EH (cell line): ENCODE measurements at places on chromosomes 4 and X.

DNA sequence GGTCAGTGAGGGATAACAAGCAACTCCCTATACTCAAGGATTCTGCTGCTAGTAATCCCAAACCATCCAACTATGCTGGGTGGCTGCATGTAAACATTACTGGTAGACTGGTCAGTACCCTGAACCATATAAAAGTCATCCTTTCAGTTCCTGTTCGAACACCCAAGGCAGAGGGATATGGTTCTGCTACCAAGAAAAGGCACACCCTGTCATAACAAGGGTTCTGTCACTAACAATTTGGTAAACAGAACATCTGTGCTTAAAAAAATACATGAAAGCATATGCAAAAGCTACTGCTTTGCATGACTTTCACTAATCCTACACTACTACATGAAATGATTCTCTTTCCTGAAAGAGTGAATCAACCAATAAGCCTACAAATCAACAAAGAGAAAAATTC, 76.8 kb upstream of the MCF2 start:
- no peak for DNase-seq

- no peak for DNase-seq
These were observed 143.8 kb downstream of the FBXW7 start for GRCh38 chr4:152392079-152392478.

DNA sequence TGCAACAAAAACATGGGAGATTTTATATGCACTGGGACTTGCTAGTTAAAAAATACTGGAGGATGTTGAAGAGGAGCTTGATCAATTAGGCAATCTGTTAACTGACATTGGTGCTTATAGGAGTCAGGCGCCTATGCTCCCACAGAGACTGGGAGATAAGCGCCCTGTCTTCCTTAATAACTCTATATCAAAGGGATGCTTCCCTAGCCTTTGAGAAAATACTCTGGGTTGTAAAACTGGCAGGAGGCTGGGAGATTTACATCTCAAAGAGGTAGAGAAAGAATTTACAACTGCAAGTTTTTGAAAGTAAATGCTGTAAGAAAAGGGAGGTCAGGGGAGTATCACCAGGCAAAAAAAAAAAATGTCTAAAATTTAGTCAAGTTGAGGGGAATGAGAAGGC, 325.4 kb downstream of the PCDH10 start:
- DNase-seq, result no peak

DNA sequence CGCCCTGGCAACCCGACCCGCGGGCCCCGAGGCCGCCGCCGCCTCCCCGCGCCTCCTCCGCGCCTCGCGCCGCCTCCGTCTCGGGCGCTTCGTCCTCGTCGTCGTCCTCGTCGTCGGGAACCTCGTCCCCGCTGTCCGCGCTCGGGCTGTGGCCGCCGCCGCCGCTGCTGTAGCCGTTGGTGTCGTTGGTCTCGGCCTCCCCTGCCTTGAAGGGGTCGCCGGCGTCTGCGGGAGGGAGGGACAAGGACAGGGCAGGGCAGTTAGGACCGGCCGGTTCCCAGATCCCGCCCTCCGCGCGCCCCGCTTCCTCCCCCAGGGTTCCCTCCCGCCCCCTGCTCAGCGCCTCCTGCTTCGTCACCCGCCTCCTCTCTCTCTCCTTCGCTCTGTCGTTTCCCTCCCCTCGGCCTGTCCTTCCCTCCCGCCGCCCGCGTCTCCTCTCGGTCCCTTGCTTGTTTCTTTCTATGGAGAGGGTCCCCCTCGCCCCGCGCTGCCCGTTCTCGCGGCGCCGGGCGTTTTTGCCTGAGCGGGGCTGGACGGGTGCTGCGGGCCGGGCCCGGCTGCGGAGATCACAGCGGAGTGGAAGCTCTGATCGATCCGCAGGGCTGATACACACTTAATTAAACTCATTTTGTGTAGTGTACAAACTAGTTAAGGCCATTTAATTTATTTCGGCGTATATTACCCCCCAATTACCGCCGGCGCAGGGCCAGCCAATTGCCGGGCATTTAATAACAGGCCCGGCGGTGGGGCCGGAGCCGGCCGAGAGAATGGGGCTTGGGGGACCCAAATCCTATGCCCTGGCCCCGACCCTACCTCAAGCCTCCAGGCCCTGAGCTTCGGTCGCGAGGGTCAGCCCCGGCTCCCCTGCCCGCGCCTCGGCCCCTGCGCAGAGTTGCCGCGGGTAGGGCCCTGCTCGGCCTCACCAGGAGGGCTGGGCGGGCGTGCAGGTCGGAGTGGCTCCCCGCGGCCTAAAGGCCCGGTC, 2.4 kb downstream of the NKX1-1 start:
- DNase-seq, result no peak

- peak; percentile 6 for DNase-seq
These were observed 7.9 kb downstream of the HUWE1 start for GRCh38 chrX:53678667-53679066.

DNA sequence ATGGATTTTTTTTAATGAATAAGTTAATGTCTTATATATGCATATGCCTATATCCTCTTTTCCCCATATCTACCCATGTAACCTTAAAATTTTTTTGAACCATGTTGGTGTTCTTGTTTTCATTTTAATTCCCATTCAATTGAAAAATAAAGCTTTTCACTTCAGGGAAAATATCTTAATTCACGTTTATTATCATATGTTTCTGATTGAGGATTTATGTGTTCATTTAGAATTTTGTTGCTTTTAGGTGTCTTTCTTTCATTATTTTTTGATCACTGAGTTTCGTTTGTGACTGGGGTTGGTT, 29.1 kb downstream of the HADH start:
- no peak for DNase-seq

DNA sequence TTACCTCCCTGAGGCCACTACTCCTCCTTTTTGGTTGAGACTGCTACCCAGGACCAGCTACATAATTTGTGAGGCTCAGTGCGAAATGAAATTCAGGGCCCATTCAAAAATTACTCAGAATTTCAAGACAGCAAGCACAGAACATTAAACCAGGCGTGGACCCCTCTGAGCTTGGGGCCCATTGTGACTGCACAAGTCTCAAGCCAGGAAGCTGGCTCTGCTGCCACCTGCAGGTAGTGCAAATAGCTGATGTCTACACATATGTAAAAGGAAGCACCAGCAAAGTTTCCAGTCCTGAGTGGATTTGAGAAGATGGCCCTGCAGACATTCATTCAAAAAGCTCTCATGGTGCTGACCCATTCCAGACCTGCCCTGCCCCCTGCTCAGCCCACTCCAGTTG, 213.4 kb upstream of the LNX1 start:
- peak; percentile 40 for DNase-seq

- DNase-seq, result no peak
These were observed 146.8 kb downstream of the KLHL4 start for GRCh38 chrX:87664381-87664780.

- peak; percentile 41 for DNase-seq
These were observed 201.0 kb upstream of the MAMLD1 start for GRCh38 chrX:150162141-150162540.

- DNase-seq, result no peak
These were observed 253.6 kb upstream of the DIPK2B start for GRCh38 chrX:45454290-45454689.

GRCh38 chr4:121041307-121042090, 30.8 kb downstream of the NDNF start:
- DNase-seq, result no peak
